Transverse colon (tissue), 4 donors: ENCODE measurements at places on chromosomes 4 and X. TPM values are rescaled to one million over a fixed set of nuclear protein-coding genes. Genes with fewer than 3 reads are reported as not detected.
A peak's percentile ranks its signal among the peaks of the same experiment; 100 is the strongest.

GRCh38 chr4:95267081-95267480 lies 281.7 kb downstream of the UNC5C start:
- no peak for DNase-seq

- no peak for DNase-seq
Observed at GRCh38 chr4:120452536-120452935, 385.9 kb upstream of the MAD2L1 start.

- no peak for DNase-seq
Observed at GRCh38 chr4:106930522-106930921, 105.6 kb downstream of the DKK2 start.

GRCh38 chrX:11784543-11784942 lies 26.5 kb downstream of the MSL3 start:
- no peak for DNase-seq

- DNase-seq: peak; percentile 26
Observed at GRCh38 chr4:38757945-38758600, 24.7 kb downstream of the TLR10 start.

DNA sequence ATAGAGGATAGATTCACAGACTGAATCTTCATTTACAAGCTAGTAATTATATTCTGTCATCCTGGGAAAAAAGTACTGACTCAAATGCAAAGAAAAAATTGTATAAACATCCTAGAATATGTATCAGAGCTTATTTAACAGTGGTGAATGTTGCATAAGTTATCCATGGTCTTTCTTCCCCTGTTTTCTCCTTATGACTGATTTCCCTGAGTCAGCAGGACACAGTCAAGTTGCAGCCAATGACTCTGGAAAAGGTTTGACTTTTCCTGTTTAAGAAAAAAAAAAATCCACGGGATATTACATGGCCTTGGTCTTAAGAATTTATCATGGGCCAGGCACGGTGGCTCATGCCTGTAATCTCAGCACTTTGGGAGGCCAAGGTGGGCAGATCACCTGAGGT lies 36.5 kb downstream of the INPP4B start:
- DNase-seq: no peak

The ENPEP gene
- 0.80 TPM for total RNA-seq

- no peak for DNase-seq
Observed at GRCh38 chrX:147217334-147217733, 402.8 kb upstream of the CXorf51A start.

DNA sequence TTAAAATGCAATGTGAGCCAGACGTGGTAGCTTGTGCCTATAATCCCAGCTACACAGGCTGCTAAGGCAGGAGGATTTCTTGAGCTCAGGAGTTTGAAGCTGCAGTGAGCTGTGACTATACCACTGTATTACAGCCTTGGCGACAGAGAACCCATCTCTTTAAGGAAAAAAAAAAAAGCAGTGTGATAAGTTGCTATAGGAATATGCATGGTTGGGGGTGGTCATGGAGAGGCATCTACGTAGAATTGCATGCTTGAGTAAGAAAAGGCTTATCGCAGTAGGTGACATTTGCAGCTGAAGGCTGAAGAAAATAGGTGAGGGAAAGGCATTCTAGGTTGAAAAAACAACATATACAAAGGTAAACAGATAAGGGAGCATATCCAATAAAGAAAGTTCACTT lies 4.1 kb downstream of the DIAPH2 start:
- no peak for DNase-seq

- no peak for DNase-seq
Observed at GRCh38 chr4:13399257-13399656, 84.9 kb downstream of the RAB28 start.

GRCh38 chrX:151458824-151459223 lies 61.8 kb downstream of the VMA21 start:
- no peak for DNase-seq

The GLOD5 gene
- 4.8 TPM for total RNA-seq

The CHRDL1 gene
- 13.8 TPM for total RNA-seq

DNA sequence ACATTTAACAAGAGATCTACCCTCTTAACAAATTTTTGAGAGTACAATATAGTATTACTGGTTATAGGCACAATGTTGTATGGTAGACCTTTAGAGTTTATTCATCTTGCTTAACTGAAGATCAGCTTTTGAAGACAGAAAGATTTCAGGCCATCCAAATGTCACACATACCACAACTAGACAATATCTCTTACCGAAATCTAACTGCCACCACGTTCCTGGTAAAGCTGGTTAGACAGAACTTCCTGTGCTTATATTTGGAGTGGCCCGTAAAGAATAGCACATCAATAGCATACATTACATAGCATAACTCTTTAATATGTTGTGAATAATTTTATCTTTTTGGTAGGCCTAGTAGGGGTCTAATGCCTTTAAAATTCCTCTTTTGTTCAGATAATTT lies 29.8 kb upstream of the ARHGEF6 start:
- DNase-seq: no peak

GRCh38 chr4:156829201-156829873 lies 142.3 kb downstream of the PDGFC start:
- DNase-seq: no peak

The MAB21L2 gene
- 93.9 TPM for total RNA-seq

The CCKAR gene
- total RNA-seq: 0.79 TPM

The PCSK1N gene
- 24.7 TPM for total RNA-seq

DNA sequence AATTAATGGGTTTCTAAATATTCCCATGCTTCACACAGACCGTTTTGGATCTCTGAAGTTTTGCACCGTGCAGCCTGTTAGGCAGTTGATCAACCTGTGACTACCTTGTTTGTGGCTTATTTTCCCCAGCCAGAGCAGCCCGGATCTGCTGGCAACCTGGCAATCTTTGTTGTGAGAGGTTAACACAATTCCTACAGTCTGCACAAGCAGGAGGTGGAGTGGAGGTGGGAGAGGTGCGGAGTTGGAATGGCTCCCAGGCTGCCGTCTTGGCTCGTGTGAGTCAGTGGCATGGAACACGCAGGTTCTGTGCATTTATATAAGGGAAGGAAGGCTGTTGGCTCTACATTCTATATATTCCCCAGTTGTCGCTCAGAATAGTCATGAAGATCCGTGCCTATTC lies 70.9 kb upstream of the STOX2 start:
- DNase-seq: no peak

The CFAP99 gene
- 0.32 TPM for total RNA-seq

The STOX2 gene
- total RNA-seq: 6.1 TPM

- no peak for DNase-seq
Observed at GRCh38 chr4:1115528-1116293, 2.3 kb upstream of the RNF212 start.

- DNase-seq: no peak
Observed at GRCh38 chrX:1202251-1202650, 10.2 kb downstream of the CRLF2 start.

DNA sequence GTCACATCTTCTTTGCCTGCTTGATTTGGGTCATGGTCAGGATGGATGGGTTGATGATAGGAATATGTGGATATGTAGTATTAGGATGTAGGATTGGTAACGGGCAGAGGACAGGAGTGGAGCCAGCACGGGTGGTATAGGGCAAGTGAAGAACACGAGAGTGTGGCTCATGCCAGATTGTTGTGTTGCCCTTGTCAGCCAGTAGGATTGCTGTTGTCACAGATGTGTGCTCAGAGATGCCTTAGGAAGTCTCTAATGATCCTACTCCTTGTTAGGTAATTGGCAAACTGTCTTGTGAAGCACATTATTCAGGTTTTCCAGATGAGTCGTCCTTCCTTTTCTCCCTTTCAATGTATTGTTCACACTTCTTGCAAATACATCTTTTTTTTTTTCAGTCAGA lies 5.5 kb downstream of the ATP10D start:
- no peak for DNase-seq

GRCh38 chrX:132612821-132613564 lies 124.2 kb upstream of the MBNL3 start:
- peak; percentile 27 for DNase-seq

The CRMP1 gene
- not detected for total RNA-seq

DNA sequence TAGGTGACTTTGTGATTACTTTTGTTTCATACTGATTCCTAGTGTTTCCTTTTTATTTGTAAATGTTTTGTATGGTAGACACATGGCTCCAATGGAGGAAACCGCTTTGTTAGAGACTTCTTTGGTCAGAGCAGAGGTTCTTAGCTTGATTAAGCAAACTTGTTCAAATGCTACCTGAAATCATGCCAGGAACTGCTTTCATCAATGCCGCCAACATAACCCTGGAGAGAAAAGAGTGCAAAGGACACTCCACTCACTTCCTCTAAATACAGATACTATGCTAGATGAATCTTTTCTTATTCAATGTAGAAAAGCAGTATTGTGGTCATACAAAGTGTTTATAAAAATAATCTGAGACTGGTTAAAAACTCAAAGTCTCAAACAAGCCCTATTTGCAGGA lies 25.7 kb upstream of the COX7B2 start:
- DNase-seq: peak; percentile 32

GRCh38 chr4:98602270-98602669 lies 56.1 kb downstream of the TSPAN5 start:
- no peak for DNase-seq

DNA sequence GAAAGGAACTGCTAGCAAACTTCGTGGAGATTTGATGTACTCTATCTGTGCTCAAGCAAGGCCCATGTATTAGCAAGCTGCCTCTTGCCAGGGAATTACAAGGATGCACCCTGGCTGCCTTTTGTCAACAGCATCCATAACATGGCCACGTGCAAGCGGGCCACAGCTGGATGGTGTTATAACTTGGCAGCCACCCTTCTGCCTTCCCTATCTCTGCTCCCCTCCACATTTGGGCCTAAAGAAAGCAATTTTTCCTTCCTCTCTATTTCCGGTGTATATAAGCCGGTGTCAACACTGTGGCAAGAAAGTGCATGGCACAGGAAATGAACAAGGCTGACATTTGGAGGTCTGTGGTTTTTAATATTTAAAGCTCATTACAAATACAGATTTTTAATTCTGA lies 94.8 kb downstream of the CLNK start:
- no peak for DNase-seq

DNA sequence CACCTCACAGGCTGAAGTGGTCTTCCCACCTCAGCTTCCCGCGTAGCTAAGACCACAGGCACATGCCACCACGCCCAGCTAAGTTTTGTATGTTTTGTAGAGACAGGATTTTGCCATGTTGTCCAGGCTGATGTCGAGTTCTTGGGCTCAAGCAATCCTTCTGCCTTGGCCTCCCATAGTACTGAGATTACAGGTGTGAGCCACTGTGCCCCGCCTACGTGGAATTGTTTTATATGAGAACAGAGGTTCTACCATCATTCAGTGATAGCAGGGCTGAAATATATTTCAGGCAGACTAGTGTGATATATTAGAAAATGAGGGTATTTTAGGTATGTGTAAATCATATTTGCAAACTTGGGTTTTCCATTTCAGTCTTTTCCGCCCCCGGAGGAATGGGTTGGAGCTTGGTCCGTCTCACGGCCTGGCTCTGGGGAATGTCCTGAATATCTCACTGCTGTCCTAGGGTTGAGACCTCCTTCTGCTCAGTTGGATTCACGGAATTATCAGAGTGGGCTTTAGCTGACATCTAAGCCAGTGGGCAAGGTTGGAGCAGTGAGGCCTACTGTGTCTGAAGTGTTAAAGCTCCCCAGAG lies 19.9 kb downstream of the NSD2 start:
- DNase-seq: peak; percentile 46

DNA sequence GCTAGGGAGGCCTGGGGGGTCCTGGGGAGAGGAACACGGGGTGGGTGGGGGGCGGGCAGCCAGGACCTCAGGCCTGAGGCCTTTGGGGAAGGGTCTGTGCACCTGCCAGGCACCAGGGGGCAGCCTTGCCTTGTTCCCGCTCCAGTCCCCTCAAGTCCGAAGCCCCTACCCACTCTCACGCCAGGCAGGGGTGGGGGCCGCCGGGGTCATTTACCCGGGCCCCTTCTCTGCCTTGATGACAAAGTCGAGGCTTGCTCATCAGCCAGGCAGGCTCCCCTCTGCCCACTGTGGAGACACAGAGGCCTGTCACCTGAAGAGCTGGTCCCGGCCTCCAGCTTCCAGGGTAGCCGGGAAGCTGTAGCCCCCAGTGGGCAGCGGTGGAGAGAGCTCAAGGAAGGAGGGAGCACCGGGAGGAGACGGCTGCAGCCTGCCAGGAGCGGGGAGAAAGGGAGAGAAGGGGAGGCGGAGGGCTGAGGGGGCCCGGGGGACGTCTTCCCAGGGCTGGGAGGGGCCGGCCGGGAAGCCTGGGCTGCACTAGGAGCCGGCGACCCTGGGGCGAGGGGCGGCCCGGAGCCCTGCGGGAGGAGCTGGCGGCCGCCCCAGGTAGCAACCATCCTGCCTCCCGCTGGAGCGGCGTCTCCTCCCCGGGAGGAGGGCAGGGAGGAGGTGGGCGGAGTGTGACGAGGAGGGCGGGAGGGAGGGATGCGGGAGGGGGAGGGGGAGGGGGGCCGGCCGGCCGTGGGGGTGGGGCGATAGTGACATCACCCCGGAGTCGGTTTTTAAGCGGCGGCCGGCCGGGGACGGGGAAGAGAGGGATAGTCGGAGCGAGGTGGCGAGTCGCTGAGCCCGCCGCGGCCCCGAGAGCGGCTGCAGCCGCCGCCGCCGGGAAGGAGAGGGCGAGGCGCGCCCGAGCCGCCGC lies at the start of gene SLC6A8:
SLC6A8 (plus strand) TSS at position 806 of the 919 bp plus-strand sequence. CDS start 649 bp downstream, outside the sequence.
- peak; percentile 71 for DNase-seq

DNA sequence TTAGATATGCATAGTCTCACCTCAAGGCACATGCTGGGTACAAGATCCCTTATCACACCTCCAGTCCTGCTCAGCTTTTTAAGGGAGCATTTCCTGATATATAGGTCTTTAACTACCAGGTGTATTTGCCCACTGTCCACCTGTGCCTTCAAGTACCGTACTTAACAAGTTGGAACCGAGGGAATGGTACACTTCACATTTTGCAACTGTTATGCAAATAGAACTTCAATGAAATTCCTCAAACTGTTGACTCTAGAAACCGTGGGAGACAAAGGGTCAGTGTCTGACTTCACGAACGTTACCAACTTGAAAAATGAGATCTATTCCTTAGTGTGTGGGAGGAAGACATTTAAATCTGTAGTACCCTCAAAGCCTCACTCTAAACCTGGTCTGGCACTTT lies 5.2 kb downstream of the TRIM2 start:
- no peak for DNase-seq

DNA sequence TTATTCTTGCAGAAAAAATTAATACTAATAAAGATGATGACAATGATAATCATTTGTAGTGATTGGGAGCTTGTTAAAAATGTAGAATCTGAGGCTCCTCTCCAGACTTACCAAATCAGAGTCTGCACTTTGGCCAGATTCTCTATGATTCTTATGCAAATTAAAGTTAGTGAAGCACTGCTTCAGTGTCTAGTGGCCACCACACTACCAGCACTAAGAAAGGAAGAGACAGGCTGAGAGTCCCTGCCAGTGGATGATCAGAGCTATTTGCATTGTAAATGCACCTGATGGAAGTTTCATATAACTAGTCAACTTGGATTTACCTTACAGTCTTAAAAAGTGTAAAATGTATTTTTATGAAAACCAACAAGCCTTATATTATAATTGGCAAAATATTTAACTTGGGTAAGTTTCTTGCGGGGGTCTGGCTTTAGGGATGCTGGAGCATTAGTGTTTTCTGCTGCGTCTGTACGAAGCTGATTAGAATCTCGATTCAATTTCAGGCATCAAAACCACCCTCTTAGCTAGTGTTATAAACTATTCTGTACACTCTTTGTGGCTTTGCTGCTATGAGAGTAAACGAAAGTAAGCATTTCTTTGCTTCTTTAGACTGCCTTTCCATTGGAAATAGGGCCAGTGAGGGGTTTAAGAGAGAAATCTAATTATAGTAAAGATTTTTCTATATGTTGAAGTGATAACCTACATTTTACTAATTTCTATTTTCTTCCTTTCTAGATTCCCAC lies 114.1 kb downstream of the TLL1 start:
- no peak for DNase-seq

The ASB12 gene
- total RNA-seq: not detected

- DNase-seq: no peak
Observed at GRCh38 chr4:42280327-42281095, 116.8 kb upstream of the SHISA3 start.
